ENCODE measurements at places on chromosomes 12 and 14.
A peak's percentile ranks its signal among the peaks of the same experiment; 100 is the strongest.

GRCh38 chr12:75389061-75389460 is 1.8 kb upstream of the GLIPR1L2 start:
- no peak for DNase-seq

DNA sequence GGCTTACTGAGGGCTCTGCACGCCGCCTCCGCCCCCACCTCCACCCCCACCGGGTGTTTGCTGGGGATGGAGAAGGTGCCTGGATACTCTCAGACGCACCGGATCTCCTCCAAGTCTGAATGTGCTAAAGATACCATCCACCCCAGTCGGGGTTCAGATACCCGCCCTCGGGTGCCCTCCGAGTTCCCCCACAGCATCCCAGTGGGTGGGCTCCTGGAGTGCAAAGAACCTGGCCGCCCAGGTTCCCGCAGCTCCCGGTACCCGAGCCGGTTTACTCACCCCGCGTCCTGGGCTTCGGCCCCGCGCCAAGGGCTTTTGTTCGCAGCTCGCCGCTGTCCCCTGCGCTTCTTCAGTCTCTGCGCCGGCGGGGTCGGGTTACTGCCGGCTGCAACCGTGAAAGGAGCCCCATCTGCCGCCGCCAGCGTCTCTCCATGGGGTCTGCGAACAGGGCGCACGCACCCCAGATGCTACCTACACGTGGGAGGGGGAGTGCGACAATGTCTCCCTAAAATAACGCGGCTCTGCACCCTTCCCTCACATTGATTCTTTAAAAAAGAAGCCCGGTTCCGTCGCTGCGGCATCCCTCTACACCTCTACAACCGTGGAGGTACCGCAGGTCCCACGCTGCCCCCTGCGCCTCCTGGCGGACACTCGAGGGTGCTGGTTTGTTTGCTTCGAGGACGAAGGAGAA is at the start of gene CCDC177:
CCDC177 (minus strand) TSS at position 609 of the 691 bp plus-strand sequence. CDS start 1,249 bp downstream, outside the sequence.
- DNase-seq = peak; percentile 50

GRCh38 chr12:93234641-93235040 is 143.1 kb upstream of the NUDT4 start:
- DNase-seq = no peak

DNA sequence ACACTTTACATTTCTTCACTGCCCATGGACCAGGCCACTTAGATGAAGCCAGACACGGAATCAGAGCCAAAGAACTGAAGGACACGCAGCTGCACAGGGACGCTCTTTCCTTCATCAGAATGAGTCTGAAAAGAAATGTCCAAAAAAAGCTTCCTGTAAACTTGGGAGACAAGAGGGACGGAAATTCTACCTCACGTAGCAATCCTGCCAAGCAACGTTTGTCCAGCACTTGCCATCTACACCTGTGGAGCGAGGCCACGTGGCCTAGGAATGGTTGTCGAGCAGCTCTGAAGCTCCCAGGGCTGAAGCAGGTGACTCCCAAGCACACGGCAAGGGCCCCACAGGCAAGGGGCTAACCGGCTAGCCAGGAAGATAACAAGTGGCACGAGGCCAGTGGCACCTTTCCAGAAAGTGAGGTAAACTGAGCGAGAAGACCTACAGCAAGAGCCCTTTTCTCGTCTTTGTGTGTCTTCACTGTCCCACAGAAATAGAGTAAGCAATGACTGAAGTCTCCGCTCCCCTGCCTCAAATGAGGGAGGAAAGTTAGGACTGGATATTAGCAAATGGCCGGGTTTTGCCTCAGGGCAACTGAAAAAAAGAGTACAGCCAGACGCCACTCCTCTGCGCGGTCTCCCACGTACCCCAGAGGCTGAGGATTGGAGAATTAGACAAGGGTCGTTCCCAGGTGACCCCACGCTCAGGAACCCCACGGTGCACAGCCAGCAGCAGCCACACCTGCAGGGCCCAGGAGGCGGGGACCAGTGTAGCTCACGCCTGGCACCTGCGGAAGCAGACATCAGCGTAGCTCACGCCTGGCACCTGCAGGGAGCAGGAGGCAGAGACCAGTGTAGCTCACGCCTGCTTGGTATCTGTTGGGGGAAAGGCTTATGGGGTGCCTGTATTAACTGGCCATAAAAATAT is 7.7 kb downstream of the ZNF605 start:
- no peak for DNase-seq

GRCh38 chr12:114265036-114265435 is 140.9 kb downstream of the TBX5 start:
- no peak for DNase-seq

DNA sequence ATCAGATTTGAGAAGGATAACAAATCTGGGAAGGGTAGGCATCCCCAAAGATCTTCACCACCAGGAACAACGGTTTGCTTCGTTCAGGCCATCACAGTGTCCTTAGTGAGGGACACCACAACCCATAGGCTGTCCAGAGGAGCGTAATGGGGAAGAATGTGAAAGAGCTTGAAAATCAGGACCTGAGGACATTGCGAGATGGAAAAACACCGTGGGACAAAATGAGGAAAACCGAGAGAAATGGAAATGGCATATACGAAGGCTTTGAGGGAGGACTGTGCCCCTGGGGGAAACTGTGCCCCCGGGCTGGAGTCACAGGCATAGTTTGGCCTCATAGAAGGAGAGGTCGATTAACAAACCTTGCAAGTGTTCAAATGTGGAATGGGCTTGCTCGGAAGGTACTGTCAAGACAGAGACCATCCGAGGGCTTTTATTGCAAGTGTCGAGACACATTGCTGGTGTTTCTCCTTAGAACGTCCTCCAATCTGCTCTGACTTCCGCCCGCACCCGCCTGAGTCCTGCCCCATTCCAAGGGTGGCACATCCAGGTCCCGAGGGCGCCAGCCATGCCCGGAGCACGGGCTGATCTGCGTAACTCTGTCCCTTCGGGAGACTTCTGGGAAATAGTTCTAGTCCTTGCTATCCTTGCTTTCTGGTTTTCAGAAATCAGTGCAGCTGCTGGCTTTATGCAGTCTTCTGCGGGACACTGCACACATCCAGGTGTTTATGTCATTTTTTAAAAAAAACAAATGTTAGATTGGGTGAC is 885 bp upstream of the PALS1 start:
- DNase-seq = peak; percentile 8

DNA sequence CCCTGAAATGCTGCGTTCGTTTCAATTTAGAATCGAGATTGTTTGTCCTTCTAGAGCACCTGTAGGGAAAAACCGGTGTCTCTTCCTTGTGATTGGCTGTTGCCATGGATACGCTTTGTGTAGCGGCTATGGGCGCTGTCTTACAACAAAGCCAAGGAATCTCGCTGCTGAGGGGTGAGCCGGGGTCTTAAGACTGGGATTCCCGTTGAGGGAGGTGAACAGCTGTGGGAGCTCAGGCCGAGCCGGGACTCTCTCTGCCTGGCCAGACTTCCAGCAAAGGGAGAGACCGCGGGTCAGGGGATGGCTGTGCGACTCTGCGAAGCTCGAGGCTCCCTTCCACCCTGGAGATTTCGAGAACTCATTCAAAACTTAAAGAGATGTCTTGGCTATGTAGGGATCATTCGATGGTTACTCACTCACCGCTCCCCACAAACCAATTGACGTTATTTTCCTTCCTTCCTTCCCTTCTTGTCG is at the start of the genes LRRIQ1 and TSPAN19:
LRRIQ1 (plus strand) TSS at position 118 of the 474 bp plus-strand sequence. CDS start 1,826 bp downstream, outside the sequence.
TSPAN19 (minus strand) TSS at position 44 of the 474 bp plus-strand sequence. CDS start 6,331 bp downstream, outside the sequence.
- DNase-seq = peak; percentile 92

DNA sequence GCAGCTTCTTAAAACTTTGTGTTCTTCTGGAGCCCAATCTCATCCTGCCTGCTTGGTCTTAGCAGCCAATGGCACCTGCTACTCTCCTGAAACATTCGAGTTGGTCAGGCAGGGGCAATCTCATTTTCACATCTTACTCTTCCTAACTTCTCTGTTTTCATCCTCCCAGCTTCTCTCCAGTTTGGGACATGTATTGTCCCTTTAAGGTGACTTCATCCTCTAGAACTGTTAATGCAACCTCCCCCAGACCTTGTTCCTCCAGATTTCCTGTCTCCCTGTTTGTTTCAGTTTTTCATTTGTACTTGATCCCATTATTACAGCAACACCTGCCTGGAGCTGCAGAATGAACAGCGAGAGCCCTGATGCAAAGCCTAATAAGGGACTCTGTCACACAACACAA is 31.3 kb downstream of the SERPINA11 start:
- no peak for DNase-seq

DNA sequence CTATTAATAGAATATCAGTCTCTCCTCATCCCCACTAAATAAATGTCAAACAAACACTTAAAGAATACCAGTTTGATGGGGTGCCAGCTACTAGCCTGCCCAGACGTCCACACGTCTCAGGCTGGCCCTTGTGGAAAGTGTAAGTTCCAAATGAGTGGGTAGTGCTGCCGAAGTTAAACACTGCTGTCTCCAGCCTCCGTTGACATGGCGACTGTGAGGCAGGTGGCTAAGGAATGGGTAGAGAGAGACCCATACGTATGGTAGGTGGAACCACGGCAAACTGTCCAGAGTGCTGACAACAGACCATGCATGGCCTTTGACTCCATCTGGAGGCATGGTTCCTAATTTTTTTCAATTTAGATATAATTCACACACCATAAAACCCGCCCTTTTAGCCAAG is 37.9 kb downstream of the PITPNM2 start:
- no peak for DNase-seq

DNA sequence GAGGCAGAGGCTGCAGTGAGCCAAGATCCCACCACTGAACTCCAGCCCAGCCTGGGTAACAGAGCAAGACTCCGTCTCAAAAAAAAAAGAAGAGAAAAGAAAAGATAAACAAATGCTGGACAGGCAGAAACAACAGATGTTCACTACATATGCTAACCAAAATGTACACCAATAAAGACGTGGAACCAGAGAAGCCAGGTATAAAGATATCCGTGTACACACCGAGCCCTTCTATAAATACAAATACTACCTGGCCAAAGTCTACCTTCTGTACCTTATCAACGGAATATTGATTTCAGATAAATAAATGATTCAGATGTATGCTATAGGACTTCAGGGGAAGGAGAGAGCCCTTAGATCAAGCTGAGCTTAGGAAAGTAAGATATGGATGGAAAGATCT is 10.8 kb upstream of the KRT8 start:
- no peak for DNase-seq

DNA sequence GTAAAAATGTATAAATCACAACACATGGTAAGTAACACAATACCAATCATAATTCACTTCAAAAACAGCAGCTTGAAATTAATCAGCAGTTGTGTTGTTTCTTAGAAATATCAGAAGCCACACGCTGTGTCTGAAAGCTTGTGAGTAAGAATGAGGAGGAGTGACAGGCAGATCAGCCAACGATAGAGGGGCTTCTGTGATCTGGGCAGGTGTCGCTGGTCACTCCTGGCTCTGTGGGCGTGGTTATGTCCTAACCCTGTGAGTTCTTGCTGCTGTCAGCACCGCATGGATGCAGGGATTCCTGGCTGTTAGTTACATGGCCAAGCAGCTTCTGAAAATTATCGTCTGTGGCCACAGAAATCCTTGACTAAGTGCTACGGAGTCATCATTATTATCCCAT is 123.4 kb downstream of the SLC25A47 start:
- no peak for DNase-seq

DNA sequence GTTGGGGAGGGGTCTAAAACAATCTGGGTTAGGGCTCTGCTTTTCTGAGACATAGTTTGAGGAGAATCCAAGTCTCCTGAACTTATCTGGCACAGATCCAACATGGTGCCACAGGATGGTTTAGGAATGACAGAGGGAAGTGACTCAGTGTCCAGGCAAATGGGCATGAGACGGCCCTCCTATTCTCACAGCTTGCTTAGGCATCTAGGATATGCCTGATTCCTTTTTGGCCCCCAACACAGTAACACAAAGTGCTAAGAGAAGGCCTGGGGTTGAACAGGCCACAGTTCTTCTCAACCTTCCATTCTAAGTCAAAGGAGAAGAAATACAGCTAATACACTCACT is 117.7 kb downstream of the ZFP36L1 start:
- DNase-seq = no peak

GRCh38 chr14:100322138-100322957 is 791 bp upstream of the SLC25A47 start:
- DNase-seq = no peak

DNA sequence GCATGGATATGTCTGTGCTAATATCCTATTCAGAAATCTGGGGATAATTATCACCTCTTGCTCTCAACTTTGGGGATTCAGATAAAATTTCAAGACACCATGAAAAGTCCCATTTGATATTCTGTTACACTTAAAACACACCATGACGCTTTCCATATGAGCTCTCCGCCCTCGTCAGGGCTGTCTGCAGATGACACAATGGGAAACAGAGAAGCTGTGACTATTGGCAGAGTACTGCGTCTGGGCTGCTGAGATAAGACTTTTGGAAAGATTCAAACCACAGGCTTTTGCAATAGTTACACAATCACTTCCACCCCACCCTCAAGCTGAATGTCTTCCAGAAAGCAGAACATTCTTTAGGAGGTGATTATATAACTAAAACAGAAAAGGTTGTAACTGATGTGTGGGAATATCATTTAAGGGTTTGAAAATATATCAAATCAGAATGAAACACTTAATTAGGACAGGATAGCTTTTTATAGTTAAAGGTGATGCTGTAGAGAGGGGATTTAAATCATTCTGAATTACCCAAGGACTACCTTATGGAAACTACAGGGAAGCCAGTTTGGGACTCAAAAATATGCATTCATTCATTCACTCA is 75.3 kb upstream of the TMPO start:
- no peak for DNase-seq

- DNase-seq = no peak
Measured at GRCh38 chr12:96177013-96177412, 17.2 kb upstream of the ELK3 start.

DNA sequence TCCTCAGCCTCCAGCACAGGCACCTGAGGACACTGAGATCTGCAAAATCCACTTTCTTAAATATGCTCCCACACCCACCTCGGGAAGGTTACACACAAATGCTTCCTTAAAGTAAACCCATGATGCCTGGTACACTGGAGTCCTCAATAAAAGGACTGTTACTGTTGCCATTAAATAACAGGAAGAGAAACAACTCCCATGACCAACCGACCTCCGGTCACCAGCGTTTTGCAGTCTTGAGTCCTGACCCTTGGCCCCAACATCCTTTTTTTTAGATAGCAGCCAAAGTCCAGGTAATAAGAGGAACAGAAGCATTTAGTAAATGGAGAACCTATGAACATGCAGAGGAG is 42.4 kb downstream of the ITPK1 start:
- DNase-seq = no peak

DNA sequence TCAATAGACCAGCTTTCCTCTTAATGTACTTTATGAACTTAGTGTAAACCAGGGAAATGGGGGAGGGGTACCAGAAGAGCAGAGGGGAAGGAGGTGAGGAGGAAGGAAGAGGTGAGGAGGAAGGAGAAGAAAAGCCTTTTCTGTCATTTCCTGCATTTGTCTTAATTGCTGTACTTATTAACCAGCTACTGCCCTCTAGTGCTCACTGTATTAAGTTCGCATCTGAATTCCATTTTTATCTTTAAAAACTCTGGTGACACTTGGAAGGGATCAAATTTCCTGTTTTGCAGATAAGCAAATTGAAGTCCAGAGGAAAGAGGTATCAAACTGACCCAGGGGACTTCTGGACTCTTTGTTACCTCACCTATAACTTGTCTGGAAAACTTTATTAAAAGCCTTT is 22.2 kb downstream of the MANSC1 start:
- DNase-seq = peak; percentile 69

- DNase-seq = no peak
Measured at GRCh38 chr14:43778570-43778936, 728.5 kb downstream of the FSCB start.

- no peak for DNase-seq
Measured at GRCh38 chr14:64721899-64722298, 17.7 kb downstream of the PLEKHG3 start.

GRCh38 chr12:29253906-29254625 is 105.0 kb downstream of the FAR2 start:
- no peak for DNase-seq

GRCh38 chr12:94832780-94833681 is 170.5 kb downstream of the NDUFA12 start:
- no peak for DNase-seq

- peak; percentile 14 for DNase-seq
Measured at GRCh38 chr12:12265571-12266388, 1.1 kb downstream of the LRP6 start.

Data from MM.1S (cell line).